ENCODE measurements at places on chromosomes 3 and 15.

DNA sequence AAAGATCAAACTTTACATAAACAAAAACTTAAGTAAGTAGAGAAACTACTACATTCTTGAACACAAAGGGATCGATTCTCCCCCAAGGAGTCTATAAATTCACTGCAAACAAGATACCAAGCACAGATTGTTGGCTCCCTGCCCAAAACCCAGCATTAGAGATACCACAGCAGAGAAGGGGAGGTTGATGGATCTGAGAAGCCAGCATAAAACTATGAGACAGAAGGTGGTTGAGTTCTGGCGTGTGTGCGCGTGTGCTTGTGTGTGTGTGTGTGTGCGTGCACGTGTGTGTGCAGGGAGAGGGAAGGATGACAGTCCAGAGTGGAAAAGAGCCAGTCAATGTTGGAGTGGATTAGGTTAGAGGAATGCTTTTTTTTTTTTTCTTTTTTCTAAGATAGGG, 143.2 kb upstream of the PRR20G start:
- DNase-seq = no peak

- DNase-seq = no peak
These were observed 39.8 kb downstream of the CGGBP1 start for GRCh38 chr3:88019024-88019423.

GRCh38 chr15:43414196-43414595, 43.3 kb downstream of the TUBGCP4 start:
- no peak for DNase-seq

DNA sequence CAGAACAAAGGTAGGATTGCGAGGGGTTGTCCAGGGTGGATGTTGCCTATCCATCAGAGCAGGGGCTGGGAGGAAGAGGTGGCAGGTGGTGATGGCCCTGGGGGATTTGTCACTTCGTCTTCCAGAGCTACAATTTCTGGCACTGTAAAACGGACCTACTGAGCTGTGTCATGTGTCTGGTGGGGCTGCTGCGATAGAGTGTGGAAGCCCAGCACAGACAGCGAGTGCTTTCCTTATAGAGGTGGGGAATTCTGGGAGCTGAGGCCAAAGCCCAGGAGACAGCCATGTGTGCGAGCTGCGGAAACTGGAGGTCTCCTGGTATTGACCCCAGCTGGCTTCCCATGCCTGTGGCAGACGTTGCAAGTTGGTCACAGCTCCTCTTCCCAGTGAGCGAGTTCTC, 61.2 kb upstream of the SEC22A start:
- DNase-seq = no peak

DNA sequence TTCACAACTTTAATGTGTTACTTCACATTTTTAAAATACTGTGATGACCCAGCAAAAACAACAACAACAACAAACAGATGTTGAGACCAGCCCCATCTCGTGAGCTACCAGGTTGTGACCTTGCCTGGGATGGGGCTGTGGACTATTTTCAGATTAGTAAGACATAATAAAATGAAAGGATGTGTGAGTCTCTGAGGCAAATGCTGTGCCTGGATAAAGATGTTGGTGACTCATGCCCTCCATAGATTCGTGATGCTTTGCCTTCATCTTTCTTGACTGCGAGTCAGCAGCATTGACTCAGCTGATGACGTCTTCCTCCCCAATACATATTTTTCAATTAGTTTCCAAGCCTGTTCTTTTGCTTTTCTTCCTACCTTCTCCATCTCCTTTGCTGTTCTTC, 453.0 kb upstream of the CFAP20DC start:
- DNase-seq = no peak

- no peak for DNase-seq
These were observed 31.9 kb upstream of the SPRED1 start for GRCh38 chr15:38220606-38221273.

DNA sequence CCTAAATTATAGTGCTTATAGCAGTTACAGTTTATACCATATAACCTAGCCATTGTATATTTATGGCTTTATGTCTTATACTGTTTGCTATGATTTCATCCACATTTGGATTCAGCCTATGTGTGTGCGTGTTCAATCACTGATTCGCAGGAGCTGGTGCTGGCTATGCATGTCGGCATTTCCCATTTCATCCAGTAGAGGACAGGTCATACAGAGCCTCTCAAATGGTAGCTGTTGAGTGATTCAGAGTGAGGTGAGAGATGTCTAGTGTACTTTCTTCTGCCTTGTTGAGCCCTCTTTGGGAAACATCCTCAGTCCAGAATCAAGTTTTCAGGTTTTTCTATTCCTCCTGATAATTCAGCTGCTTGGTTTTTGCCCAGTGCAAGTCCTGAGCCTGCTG, 76.1 kb downstream of the FRMD4B start:
- DNase-seq = no peak

DNA sequence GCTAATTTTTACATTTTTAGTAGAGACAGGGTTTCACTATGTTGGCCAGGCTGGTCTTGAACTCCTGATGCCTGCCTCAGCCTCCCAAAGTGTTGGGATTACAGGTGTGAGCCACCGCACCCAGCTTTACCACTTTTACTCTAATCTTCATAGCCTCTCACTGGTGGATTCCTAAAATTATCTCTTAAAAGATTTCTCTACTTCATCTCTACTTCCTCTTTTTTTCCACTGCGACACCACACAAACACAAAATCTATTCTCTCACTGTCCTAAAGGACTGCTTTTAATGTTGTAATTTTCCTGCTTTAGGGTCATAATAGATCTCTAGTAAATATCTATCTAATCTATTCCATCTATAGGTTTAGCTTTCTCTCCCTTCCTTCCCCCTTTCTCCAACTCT, 34.0 kb upstream of the TBL1XR1 start:
- no peak for DNase-seq

DNA sequence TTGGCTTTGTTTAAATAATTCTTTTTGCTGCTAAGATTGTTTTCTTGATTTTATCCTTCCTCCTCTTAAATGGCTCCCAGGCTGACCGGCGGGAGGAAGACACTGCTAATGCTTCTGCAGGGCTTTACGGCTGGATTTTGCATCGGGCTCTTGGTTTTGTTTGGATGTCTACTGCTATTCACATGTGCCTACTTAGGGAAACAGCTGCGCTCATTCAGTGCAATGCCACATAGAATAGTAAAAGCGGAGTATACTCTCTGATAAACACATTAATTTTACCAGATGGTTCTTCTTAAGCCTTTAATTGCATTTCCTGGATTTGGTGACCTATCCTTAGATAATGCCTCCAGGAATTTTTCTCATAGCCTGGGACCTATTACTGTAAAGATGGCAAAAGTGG, 146.6 kb downstream of the THSD4 start:
- no peak for DNase-seq

GRCh38 chr3:124885466-124886167, 1.5 kb downstream of the ITGB5 start:
- DNase-seq = no peak

- no peak for DNase-seq
These were observed 103.1 kb downstream of the TLE3 start for GRCh38 chr15:69994429-69995205.

DNA sequence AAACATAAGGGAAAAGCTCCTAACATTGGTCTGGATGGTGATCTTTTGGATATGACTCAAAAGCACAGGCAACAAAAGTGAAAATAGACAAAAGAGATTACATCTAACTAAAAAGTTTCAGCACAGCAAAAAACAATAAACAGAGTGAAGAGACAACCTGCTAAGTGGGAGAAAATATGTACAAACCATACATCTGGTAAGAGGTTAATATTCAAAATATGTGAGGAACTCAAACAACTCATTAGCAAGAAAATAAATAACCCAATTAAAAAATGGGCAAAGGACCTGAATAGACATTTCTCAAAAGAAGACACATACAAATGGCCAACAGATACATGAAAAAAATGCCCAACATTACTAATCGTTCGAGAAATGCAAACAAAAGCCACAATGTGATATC, 19.0 kb upstream of the NR1I2 start:
- no peak for DNase-seq

GRCh38 chr3:71776538-71776937, 8.4 kb downstream of the PROK2 start:
- no peak for DNase-seq

DNA sequence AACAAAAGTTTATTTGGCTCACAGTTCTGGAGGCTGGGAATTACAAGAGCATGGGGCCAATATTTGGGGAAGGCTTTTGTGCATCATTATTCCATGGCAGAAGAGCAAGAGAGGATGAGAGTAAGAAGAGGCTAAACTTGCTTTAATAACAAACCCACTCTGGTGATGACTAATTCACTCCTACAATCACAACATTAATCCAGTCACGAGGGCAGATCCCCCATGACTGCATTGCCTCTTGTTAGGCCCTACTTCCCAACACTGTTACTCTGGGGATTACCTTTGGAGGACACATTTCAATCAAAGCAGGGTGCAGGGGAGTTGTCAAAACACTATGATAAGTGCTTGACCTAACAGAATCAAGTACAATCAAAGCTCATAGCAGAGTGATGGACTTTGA, 181.7 kb downstream of the BBX start:
- DNase-seq = no peak

GRCh38 chr3:153137626-153138025, 24.4 kb upstream of the RAP2B start:
- no peak for DNase-seq

- DNase-seq = no peak
These were observed 228.0 kb downstream of the XXYLT1 start for GRCh38 chr3:195042743-195043606.

DNA sequence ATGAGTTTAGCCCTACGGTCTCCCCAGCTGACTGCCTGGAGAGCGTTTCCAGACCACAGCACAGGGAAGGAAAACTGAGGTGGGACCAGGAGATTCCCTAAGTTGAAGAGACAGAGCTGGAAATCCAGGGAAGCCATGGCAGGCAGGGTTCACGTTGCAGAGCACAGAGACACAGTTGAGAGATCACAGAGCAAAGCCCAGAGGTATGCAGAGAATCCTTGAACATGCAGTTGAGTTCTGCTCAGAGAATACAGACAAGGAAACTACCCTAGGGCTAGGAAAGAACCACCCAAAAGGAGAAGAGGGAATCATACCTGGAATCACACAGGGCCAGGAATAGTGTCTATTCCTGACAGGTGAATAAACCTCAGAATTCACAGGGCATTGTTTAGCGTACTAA, 14.3 kb downstream of the SLC28A1 start:
- no peak for DNase-seq

GRCh38 chr3:49790626-49791411, 4.5 kb upstream of the IP6K1 start:
- DNase-seq = no peak

DNA sequence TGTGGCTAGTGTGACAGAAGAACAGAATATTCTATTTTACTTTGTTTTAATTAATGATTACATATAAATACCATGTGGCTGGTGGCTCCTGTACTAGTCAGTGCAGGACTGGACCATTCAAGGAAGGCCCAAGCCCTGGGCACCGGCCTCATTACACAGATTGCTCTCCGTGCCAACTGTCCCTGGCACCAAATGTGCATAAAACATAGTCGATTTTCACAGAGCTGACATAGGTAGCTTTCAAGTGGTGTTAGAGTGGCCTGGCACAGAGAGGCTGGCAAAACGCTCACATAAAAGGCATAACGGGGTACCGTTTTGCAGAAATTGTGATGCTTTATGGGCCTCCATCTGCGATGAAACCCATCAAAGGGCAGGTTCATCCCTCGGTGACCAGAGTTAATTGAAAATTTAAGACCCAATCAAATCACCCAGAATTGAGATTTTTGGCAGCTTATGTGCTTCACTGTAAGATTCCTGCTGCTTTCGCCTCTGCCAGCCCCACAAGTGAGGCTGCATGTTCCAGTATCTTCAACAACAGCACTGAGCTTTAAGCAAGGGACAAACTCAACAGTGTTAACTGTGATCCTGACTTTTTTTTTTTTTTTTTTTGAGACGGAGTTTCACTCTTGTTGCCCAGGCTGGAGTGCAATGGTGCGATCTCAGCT, 25.9 kb downstream of the RFTN1 start:
- DNase-seq = no peak

DNA sequence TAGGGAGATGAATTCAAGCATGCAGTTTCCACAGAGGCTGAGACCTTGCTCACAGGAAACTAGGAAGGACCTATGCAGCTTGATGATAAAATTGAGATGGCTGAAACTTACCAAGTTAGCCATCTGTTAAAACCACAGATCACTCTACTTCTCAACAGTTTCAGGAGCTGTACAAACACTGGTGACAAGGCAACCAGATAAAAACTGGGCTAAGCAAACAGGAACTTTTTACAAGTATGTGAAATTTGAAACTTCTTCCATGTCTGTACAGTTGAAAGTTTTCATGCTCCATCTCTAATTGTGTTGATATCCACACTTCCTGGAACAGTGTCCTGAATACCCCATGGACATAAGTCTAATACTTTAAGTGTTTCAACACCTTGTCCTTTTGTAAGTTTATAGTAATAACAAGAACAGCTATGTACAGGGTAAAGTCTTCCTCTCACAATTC, 78.2 kb downstream of the FAIM start:
- no peak for DNase-seq

- no peak for DNase-seq
These were observed 35.8 kb downstream of the ANAPC13 start for GRCh38 chr3:134449951-134450350.

GRCh38 chr15:64775551-64776401, at the start of gene RBPMS2:
RBPMS2 (minus strand) TSS chr15:64775589; CDS start chr15:64775319, 270 bp downstream.
- peak; percentile 28 for DNase-seq

DNA sequence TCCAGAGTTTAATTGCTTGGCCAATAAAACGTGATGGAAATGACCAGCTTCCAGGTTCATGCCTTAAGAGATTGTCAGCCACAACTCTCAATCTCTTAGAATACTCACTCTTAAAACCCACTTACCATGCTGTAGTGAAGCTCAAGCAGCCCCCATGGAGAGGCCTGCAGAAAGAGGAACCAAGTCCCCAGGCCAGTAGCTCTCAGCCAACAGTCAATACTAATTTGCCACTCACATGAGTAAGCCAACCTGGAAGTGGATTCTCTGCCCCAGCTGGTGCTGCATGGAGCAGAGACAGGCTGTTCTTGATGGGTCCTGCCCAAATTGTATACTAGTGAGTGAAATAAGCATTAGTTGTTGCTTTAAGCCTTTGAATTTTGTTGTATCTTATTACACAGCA, 155.9 kb downstream of the OXSM start:
- no peak for DNase-seq

- no peak for DNase-seq
These were observed 9.2 kb downstream of the ERC2 start for GRCh38 chr3:56459104-56459496.

GRCh38 chr15:85625166-85625830, 169.4 kb downstream of the KLHL25 start:
- no peak for DNase-seq

- no peak for DNase-seq
These were observed 13.4 kb downstream of the IFT57 start for GRCh38 chr3:108208831-108209230.

DNA sequence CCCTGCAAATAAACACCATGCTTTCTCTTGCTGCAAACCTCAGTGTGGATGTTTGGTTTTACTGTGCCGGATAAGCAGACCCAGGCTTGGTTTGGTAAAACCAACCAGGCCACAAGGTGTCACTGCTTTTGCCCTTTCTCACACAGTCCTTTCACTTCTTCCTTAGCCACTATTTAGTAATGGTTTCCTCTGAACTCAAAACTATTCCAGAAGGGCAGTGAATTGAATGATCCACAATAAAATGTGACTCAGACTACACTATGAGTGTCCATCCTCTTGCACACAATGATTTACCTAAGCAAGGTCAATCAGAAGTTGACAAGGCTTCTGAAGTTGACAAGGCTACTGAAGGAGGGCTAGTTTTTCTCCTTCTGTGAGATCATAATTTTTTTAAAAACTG, 552.4 kb upstream of the CCDC54 start:
- no peak for DNase-seq

- DNase-seq = no peak
These were observed 5.7 kb downstream of the LYSMD2 start for GRCh38 chr15:51731549-51732267.

GRCh38 chr3:56291953-56292352, 176.3 kb downstream of the ERC2 start:
- no peak for DNase-seq
